Midbrain (tissue), 1 donor: ENCODE measurements at places on chromosomes 12 and 14.

GRCh38 chr14:65821224-65821753 lies 408.8 kb downstream of the FUT8 start:
- no peak for DNase-seq

GRCh38 chr14:96895658-96896271 lies 98.6 kb downstream of the VRK1 start:
- DNase-seq: no peak

DNA sequence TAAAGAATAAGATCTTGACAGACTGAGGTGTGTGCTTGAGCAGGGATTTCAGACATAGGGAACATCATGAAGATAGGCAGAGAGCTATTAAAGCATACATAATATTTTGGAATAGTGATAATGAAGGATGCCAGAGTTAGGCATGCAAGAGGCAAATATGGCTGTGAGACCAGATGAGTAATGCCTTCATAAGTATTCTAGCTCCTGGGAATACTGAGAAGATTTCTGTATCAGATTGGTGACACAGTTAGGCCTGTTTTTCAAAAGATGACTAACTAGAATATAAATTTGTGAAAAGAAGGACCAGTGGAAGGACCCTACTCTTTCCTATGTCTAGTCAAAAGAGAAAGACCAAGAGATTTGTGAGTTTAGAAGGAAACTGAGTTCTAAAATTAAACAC lies 108.8 kb downstream of the TXNDC16 start:
- DNase-seq: no peak

DNA sequence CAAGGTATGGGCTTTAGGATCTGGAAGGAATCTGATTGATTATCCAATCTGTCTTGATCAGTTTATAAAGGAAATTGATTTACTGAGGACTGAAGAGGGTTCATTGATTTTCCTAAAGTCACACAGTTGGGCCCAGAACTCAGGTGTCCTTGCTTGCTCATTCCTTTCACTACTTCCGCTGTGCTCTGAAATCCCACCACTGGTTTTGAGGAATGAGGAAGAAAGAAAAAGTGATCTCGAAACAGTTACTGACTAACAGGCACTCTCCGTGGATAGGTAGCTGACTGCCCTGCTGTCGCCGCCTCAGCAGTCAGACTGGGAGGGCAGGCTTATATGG lies at the start of gene FITM1:
TSS of gene FITM1 (plus strand) at position 280 of the 337 bp plus-strand sequence. CDS start 905 bp downstream, outside the sequence.
- no peak for DNase-seq

DNA sequence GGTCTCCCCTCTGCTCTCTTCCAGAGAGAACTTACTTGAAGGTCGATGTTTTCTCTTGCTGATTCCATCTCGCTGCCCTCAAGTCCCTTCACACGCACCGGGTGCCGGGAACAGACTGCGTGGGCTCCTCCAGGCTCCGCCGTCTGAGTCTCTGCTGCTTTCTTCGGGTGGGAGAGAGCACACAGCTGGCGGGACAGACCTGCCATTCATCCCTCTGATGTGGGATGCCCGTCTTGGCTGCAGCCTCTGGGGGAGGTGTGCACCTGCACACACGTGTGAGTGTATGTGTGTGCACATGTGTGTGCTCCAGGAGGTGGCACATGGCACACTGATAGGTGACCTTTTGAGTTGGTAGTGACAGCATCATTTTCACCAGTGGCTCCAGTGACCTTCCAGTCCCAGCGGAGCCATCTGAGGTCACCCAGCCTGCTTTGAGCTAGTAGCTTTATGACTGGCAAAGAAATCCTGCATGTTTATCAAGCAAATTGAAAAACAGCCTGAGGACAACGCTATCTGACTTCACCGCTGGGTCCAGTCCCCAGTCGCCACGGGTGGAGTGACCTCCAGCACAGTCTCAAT lies at the start of gene NINJ2:
TSS of gene NINJ2 (minus strand) at position 153 of the 579 bp plus-strand sequence. CDS start at position 68, 85 bp downstream.
- peak; percentile 33 for DNase-seq

DNA sequence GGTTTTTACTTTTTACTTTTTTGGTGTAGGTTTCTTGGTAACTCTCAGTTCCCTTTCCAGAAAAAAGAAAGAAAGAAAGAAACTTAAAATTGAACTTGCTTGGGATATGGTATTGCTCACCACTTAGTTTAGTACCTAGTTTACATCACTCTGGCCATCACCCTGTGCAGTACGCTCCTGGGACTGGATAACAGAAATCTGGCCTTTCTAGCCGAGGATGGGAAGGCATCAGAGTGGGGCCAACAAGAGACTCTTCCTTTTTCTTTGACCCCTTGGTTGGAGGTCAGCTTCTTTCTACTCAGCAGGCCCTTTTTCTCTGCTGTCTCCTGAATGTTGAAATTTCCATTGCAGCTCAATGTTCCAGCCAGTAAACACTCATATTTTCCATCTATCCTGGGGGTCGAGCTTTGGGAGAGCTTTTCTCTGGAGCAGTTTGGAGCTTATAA lies 156.6 kb downstream of the TGFB3 start:
- no peak for DNase-seq
